ENCODE measurements at places on chromosomes 2 and 18.

- DNase-seq, result no peak
Measured at GRCh38 chr2:136665736-136666135, 99.6 kb upstream of the THSD7B start.

GRCh38 chr2:78034706-78035105, 512.5 kb upstream of the LRRTM4 start:
- DNase-seq, result no peak

DNA sequence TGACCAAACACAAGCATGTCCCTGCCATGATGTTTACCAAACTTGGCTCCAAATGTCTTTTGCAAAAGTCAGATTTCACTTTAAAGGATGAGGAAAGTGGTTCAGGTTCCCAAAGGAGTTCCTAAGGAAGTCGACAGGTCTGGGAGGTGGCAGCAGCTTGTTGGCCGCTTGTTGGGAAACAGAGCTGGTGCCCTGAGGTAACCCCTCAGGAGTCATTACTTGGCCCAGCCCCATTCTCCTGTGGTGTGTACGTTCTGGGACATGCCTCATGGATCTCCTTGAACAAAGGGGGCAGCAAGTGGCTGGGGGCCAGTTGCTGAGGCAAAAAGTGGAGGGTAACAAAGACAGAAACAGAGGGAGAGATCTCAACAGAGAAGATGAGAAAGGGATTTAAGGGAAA, 10.9 kb downstream of the TMBIM1 start:
- no peak for DNase-seq

DNA sequence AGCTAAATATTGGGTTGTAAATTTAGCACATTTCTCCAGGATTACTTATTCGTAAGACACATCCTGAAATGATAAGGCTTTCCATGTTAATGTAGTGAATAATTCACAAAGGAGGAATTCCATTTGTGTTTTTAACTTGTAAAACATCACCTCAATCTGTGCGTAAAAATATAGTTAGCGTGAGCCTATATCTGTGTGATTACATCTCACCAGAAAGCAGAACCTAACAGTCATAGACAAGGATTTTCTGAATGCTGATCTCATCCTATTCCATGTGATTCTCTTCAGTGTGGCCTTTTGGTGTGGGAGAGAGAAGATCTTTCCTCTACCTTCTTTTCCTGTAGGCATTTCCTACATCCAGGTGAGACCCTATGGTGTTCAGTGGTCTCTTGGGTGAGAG, 263.2 kb upstream of the RASGRP3 start:
- no peak for DNase-seq

DNA sequence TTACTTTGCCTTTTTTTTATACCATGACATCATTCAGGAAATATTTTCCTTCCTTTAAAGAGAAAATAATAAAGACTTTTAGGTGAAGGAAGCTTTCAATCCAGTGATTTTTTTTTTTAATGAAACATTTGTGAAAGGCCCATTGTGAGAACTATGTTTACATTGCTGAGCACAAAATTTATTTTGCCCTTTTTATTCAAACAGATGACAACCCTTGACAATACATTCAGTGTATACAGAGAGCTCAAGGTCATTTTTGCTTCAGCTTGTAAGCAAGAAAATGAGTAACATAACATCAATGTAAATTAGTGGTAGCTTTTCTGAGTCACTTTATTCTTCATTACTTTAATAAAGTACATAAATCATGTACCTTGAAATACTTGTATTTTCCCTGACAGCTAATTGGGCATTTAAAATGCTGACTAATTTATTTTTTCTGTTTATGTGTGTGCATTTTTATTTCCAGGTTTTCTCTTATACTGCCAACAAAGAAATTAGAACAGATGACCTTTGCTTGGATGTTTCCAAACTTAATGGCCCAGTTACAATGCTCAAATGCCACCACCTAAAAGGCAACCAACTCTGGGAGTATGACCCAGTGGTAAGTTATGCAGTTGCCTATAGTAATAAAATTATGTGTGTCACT, 121.6 kb downstream of the GALNT1 start:
- DNase-seq, result no peak

All from brain pericyte (primary cell).